NCI-H187 (cell line): ENCODE measurements at places on chromosomes 12 and 14.

GRCh38 chr14:32698831-32699230 is 239.8 kb upstream of the NPAS3 start:
- no peak for DNase-seq

DNA sequence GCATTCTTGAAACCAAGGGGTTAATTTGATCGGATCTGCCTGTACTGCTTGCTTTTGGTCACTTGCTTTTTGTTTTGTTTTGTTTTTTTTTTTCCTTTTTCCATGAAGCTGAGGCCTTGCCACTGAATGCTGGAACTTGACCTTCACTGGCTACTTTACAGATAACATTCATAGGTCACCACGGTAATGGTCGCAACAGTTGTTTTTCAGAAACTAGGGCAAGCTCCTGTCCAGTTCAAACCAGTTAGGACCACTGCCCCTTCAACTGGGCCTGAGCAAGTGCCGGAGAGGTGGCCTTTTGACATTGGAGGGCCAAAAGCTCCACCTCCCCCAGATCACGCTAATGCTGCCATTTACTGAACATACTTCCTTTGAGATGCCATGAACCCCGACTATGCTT is 147.6 kb downstream of the FOXN3 start:
- no peak for DNase-seq

DNA sequence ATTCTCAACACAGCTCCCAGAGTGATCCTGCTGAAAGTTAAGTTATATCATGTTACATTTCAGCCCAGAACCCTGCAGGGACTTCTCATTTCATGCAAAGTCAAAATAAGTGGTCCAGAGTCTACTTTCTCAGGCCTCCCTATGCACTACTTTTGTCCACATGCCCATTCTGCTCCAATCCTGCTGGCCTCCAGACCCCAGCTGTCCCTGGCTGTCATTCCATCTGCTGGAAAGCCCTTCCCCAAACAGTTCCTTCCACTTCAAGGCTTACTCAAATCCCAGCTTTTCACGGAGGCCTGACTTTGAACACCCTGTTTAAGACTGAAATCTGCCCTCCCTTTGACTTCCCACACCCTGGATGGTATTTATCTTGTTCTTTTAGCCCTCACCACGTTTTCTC is 109.8 kb upstream of the DNM1L start:
- DNase-seq, result no peak

GRCh38 chr14:100178691-100179090 is 19.2 kb upstream of the DEGS2 start:
- DNase-seq, result no peak

DNA sequence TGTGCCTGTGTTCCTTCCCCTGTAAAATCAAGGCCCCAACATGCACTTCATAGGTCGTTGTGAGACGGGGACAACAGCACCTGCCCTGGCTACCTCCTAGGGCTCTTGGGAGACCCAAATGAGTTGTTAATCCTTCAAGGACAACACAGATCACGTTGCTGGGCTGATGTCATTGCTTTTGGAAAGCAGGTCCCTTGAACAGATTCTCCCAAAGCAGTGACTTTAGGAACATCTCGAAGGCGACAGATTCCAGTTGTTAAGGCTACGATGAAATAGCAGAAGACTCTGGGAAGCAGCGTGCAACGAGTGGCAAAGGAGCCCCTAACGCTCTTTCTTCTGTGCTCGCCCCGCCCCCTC is 26.2 kb upstream of the MAP1LC3B2 start:
- peak; percentile 73 for DNase-seq

- peak; percentile 69 for DNase-seq
Measured at GRCh38 chr14:51094282-51094821, 553 bp downstream of the TRIM9 start.

DNA sequence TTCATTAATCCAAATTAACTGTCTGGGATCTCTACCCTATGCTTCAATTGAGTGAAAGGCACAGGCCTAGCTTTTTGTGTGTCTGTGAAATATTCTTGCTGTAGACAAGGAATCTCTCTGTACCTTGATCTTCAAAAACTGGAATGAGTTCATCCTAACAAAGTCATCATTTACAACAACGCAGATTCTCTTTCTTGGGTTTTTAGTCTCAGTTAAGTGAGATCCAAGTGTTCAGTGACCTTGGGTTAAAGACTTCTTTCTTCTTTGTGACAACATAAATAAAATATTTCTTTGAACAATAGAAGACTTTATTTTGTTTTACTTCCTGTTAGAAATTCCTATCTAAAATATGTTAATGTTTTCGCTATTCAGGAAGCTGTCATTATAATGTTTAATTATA is 192.2 kb upstream of the LMNTD1 start:
- DNase-seq, result no peak
